NCI-H1092 treated with DMSO at 0.1 percent for 48 hours (cell line): ENCODE measurements at places on chromosomes 6 and 20.

- DNase-seq = no peak
These were observed 433.7 kb downstream of the MAFB start for GRCh38 chr20:40255365-40255764.

DNA sequence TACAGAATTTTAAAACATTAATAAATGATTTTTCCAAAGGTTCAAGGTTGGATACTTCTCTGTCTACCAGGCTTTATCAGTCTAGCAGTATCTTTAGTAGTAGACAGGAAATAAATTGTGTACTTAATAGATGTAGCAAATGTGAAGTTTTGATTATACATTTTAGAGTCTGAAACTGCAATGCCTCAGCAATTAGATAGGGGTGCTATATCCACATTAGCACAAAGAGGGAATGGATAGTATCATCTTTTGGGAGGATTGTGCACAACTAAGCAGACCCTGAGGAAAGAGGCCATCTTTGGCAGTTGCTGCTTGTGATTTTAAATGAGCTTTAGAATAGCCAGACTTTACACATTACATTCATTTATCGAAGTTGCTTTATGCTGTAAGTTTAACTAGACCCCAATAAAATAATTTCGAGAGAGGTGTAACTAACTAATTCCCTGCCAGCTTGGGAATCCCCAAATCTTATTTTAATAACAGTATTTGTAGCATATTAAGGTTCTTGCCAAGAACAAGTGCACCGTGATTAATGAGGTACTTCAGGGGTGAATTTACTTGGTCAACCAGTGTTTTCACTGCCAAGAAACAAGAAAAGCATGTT lies 2.8 kb downstream of the KCNQ5 start:
- DNase-seq = no peak

GRCh38 chr6:123897965-123898364 lies 94.3 kb downstream of the NKAIN2 start:
- no peak for DNase-seq

DNA sequence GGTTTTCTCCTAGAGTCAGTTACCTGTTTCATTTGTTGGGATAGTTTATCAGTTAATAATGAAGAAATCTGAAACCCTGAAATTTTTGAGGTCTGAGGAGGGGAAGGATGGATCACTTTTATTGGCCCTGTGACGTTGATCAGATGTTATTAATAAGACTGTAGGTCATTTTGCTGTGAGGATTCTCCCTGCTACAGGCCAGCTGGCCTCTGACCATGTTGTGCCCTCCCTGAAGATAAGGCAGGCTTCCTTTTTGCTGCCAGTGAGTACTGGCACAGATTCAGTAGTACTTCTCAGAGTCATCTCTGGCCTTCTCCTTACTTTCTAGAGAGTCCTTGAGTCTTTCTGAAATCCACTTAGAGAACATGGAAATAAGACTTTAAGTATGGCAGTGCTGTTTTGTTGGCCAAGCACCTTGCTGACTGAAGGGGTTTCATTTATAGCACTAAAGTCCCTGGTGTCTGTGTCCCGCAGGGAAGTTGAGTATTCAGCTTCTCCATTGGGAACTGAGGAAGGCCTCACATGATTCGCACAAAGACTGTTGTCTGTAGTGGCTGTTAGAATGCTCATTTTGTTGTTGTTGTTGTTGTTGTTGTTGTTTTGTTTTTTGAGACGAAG lies 202.6 kb downstream of the DTNBP1 start:
- DNase-seq = no peak

DNA sequence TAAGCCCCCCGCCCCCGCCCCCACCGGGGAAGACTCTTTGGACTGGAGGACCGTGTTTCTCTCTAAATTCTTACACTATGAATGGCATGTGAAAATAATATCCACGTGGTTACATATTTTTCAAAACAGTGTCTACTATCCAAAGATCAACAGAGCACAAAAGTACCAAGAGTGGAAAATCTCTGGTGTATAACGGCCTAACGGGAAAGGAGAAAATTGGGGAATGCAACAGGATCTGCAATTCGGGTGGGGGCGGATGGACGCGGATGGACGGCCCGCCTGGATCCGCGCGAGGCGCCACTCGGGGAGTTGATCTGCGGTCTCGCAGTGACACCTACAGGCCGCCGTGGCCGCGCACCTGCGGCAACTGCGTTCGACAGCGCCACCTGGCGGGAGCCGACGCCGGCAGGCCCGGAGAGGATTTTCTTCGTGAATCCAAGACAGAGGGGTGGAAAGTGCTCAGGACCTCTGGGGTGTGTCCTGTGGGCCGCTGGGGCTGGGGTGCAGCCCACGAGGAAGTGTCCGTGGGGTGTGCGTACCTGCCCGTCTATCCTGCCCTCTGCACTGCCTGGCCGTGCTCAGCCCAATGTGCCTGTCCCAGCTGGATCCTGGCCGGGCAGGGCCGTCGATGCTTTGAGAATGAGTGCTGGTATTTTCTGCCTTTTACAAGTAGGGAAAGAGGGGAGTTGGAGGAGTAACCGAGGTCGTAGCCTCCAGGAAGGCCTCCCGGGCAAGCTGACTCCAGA lies 18.6 kb downstream of the ANKRD60 start:
- peak; percentile 35 for DNase-seq
